Renal pelvis (tissue), 12 donors: ENCODE measurements at places on chromosomes 4 and X.

DNA sequence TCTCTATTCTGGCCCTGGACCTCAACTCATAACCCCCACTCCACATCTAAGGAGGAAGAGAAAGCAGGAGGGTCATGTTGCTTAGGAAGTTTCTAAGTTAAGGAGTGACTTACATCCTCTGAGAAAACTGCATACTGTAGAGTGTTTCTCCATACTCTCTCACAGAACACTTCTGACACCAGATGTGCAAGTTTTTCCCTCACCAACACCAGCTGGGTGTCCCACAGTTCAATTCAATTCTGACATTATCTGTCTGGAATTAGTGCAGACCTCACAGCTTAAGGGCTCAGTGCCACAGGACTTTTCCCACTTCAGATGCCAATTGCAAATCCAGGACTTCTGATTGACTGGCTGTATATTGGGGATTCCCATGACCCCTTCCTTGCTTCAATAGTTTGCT, 89.0 kb upstream of the SFRP2 start:
- no peak for DNase-seq

DNA sequence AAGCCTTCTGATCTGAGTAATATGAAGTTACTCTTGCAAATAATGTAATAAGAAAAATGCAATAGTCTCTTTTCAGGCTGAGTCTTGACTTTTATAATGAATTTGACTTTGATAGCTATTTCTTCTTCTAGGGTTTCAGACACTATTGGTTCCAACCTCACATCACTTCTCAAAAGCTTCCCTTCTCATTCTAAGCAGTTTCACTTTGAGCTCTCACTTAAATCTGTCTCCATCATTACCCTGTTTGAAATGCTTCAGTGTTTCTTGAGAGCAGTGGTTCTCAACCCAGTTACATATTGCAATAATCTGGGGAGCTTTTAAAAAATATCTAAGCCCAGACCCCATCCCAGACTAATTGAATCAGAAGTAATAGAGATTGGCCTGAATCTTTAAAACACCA, 40.5 kb upstream of the BMP2K start:
- DNase-seq, result no peak

GRCh38 chr4:148021686-148022085, 289.8 kb downstream of the ARHGAP10 start:
- DNase-seq, result no peak

GRCh38 chr4:20383969-20384368, 132.3 kb downstream of the SLIT2 start:
- DNase-seq, result no peak

DNA sequence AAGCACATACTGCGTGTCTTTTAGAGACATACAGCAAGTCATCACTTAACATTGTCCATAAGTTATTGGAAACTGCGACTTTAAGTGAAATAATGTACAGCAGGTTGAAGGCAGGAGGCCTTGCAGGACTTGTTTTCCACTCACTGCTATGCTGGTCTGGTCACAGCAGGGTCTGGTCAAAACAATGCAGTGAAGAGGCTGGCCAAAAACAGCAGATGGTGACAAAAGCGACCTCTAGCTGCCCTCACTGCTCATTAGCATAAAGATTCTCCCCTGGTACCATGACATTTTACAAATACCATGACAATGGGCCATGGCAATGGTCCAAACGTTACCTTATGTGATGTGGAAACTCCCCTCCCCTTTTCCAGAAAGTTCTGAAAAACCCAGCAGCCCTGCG, 1283.6 kb downstream of the FSTL5 start:
- no peak for DNase-seq

- DNase-seq, result peak; percentile 77
These were observed 86.3 kb downstream of the EGF start for GRCh38 chr4:109998867-109999584.

GRCh38 chr4:172989984-172990820, 178.4 kb upstream of the GALNT7 start:
- DNase-seq, result no peak

DNA sequence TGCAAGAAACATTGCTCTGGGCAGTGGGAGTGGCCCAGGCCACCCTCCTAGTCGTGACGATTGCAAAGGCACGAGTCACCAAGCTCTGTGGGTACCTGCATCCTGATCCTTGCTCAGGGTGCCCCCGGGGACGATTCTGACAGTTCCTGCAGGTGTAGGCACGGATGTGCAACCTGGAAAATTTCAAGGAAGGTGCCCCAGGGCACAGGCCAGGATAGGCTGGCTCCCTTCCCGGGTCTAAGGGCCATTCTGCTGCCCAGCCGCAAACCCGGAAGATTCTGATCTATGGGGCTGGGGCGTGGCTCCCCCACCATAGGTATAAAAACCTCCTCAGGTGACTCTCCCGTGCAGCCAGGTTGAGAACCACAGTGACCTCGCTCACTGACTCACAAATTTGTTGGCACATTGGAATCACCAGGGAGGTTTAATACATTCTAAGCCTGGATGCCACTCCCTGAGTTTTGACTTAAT, 228.5 kb downstream of the PTTG2 start:
- no peak for DNase-seq

- no peak for DNase-seq
These were observed at the start of gene MTTP for GRCh38 chr4:99574530-99575324. MTTP (plus strand) TSS chr4:99574824; CDS start chr4:99574910, 86 bp downstream.

DNA sequence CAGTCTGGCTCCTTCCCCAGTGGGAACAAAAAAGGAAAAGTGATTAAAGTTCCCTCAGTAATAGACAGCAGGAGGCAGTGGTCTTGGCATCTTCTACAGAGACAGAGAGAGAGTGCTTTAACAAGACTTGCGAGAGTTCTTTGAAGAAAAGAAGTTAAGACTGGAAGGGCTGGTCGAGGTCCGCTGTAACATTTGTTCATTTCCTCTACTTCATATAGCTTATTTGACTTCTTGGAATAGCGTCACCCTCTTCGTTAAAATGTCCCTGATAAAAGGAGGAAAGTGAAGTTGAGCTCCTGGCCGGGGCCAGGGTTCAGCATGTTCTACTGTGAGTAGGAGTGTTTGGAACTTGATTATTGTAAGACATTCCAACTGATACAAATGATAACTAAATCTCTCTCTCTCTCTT, 179.8 kb downstream of the SLIT2 start:
- no peak for DNase-seq

DNA sequence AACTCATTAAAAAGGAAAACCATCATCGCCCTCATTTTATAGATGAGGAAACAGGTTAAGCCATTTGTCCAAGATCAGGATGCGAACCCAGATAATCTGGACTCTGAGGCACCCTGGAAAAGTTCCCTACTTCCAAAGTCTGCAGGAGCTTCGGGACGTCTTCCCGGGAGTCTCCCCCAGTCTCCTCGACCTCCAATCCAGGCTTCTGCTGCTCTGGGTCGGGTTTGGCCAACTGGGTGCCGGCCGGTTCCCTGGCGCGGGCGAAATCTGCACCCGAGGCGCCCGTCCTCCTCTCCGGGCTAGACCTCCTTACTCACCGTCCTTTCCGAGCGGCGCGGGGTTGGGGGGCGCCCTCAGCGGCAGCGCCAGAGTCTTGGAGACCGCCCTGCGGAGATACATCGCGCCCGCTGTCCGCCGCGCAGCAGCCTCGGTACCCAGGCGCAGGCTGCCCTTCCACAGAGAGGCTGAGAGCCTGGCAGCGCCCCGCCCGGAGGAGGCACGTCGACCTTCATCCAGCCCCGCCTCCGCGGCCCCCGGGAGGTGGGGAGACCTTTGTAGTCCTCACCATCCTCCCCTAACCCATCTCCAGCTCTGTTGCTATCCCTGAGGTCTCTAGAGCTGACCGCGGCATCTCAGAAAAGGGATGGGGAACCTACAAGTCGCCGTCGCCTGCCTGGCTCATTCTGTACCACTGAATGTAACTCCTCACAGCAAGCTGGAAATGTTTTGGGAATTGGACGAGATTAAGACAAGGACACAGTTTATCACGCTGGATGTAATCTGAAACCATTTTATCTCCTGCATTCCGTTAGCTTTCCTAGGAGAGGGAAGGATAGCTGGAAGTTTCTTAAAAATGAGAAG, at the start of gene MGARP:
Gene MGARP (minus strand): TSS at position 466 of the 861 bp plus-strand sequence. CDS start 67 bp downstream, at position 399.
- peak; percentile 12 for DNase-seq

- DNase-seq, result no peak
These were observed 345.7 kb upstream of the NR3C2 start for GRCh38 chr4:148787831-148788477.

DNA sequence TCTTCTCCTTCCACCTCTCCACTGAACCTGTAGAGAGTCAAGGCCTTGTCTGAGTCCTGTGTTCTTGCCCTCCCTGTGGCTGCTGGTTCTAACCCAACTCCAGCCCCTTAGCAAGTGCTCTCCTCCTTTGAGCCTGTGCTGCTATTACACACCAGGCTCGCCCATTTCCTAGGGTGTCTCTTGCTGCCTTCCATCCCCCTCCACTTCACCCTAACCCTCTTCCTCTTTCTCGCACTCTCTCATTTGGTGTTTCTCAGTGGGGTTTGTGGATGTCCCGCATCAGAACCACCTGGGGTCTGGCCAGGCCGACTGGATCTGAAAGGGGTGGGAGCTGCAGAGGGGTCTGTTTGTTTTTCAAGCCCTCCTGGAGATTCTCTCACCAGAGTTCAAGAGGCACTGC, 156.7 kb downstream of the SPRY1 start:
- no peak for DNase-seq

DNA sequence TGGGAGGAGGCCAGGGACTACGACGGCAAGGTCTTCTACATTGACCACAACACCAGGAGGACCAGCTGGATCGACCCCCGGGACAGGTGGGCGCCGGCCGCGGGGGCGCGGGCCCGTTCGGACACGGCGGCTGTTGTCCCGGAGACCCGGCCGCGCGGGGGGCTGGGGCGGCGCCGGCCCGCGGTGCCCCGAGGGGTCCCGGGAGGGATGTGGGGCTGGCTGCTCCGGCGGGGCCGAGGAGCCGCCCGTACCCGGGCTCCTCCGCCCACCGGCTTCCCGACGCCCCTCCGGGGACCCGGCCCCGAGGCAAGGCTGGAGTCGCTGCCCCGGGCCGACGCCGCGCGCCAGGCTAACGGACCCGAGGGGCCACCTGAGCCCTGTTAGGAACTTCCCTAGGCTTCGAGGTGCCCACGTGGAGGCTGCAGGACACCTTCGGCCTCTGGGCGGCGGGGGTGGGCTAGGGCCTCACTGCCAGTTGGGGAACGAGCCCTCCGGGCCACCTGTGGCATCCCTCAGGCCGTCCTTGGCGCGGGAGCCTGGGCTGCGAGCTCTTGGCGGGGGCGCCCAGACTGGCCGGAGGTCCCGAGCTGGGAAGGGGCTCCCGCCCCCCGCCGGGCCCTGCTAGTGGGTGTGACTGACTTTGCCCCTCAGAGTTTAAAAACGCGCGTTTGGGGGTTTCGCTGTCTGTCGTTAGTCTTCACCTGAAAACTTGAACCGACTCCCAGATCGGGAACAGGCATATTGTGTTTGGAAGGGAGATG, 660 bp downstream of the WWC2 start:
- DNase-seq, result peak; percentile 42

DNA sequence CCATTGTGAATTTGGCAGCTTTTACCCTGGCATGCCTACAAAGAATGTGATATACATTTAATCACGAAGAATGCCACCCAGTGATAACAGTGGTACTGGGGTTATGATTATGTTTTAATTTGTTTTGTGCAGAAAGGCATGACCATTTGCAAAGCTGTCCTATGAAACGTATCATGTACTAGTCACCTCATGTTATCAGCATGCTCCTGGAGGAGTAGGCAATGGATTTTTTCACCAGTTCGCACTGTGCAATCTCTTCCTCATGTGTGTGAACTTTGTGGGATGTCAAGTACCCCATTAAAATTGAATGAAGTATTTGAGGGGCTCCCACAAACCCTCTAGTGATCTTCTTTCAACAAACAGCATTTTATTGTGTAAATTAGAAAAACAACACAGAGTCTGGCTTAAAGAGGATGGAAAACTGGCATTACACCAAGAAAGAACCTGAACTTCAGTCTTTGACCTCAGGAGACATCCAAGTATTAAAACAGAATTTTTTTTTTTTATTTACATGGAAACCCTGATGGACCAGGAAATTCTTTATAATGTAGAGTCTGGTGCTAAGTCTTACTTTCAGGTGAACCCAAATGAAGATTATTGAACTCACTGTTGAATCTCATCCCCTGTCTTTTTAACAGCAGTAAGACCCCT, 200.6 kb upstream of the PGRMC2 start:
- no peak for DNase-seq

DNA sequence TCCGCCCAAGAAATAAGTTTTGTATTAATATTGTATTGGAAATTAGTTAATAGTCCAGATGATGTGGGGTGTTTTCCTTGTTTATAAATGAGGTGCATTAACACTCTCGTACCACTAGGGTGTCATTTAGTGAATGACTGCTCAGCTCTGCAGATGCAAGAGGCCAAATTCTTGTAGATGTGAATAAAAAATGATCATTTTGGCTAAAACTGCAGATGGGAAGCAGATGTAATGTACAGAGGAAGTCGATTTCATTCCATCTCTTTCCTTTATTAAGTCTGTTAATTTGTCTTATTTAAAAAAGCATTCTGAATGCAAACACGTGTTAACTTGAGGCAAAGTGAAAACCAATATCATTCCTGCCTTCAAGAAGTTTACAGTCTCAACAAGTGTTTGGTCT, 108.1 kb downstream of the DHX15 start:
- DNase-seq, result no peak

- DNase-seq, result no peak
These were observed 38.6 kb upstream of the TLR3 start for GRCh38 chr4:186030399-186030775.

- no peak for DNase-seq
These were observed 200.7 kb upstream of the IL15 start for GRCh38 chr4:141435446-141436225.
